Stimulated activated CD8-positive, alpha-beta memory T cell treated with anti-CD3 and anti-CD28 coated beads, Interleukin-4, amount 100 ng/mL, for 1 hour (primary cell): ENCODE measurements at places on chromosomes 1 and 21.

DNA sequence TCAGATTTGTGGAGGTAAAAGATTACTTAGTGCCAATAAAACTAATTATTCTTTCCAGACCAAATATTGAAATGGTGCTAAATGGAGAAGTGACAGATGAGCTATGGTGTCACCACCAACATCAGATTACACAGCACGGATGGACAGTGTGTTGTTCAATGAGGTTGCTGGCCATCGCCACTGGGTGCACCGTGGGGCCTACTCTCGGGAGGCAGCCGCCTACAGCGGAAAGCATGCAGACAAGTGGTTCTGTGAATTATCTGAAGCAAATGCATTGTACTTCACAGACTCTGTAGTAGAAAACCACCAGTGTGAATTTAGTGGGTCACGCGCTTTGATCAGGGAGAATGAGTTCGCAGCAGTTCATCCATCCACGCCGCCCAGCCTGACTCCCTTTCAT, 42.3 kb downstream of the GNG4 start:
- DNase-seq: no peak

DNA sequence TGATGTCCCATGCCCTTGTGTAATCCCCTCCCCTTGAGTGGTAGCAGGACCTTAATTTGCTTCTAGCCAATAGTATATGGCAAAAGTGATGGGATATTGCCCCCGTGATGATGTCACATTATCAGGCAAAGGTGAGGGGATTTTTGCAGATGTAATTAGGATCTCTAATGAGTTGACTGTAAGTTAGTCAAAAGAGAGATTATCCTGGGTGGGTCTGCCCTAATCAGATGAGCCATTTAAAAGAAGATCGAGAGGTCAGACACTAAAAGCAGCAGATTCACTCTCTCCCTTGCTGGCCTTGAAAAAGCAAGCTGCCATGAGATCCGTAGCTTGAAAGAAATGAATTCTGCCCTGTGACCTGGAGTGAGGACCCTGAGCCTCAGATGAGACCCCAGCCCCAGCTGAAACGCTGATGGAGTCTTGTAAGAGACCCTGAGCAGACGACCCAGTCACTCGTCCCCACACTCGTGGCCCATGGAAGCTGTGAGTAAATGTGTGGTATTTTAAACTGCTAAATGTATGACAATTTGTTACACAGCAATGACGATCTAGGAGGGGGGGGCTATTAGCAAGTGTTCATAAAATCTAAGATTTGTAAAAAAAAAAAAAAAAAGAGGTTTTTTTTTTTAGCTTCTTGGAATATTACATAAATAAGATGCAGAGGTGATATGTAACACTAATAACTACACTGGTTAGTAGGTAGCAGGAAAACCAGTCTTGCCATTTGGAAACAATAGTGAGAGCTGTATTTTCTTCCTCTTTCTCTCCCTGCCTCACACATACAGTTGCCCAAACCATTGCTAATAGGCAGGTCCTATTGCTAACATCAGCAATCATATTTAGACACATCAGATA, 50.3 kb upstream of the TARBP1 start:
- DNase-seq: no peak

DNA sequence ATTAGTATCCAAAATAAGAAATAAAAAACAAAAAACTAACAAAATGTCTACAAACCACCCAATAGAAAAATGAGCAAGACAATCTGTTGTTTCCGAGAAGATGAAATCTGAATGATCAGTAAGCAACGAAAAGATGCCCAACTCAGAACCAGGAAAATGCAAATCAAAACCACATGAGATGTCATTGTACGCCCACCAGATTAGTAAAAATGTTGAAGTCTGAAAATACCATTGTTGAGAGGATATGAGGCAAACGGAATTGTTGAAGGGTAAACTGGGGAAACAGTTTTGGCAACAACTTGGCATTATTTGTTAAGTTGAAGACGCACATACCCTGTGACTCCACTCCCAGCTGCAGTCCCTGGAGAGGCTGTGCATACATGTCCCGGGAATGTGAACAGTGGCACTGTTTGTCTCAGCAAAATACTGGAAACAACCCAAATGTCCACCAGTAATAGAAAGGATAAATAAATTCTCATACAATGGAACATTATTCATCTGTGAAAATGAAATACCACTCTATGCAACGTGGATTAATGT, 10.6 kb downstream of the ZBTB17 start:
- DNase-seq: no peak

DNA sequence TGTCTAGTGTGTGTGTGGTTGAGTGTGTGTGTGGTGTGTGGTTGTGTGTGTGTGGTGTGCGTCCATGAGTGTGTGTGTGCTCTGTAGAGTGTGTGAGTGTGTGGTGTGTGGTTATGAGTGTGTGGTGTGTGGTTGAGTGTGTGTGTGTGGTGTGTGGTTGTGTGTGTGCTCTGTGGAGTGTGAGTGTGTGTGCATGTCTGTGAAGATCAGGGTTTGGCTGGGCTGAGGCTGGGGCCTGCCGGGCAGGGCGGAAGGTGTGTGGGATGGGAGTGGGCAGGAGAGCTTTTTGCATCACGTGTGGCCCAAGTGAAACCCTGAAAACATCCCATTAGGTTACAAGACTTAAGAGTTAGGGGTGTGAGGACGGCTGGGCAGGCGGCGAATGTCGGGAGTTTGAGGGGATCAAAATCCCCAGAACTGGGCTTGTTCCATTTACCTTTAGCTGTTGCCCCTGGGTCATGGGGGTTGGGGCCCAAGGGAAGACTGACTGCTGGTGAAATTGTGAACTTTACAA, 2.9 kb upstream of the FCMR start:
- DNase-seq: no peak

DNA sequence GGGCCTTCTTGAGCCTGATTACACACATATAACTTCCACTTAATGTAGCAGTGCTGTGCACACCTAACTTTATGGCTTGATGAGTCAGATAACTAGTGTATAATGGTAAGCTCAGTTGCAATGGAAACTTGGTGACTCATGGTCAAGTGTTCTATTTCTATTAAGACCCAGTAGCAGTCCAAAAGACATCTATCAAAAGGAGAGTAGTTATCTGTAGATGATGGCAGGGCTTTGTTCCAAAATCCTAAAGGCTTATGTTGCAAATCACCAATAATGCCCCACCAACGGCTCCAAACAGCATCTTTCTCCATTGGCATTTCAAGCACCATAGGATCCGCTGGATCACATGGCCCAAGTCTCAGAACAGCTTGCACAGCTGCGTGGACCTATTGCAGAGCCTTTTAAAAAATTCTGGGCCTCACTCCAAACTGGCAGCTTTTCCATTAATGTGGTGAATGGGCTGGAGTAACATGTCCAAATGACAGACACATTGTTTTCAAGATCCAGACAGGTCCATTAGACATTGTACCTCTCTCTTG, 566.8 kb upstream of the USP24 start:
- no peak for DNase-seq
